Smooth muscle cell of the pulmonary artery (primary cell): ENCODE measurements at places on chromosomes 11 and 22. TPM values are rescaled to one million over a fixed set of nuclear protein-coding genes. Genes with fewer than 3 reads are reported as not detected.

The SLC35F2 gene
- total RNA-seq: 5.4 and 12.2 TPM in 2 replicates

The OR52I2 gene
- not detected in 2 replicates for total RNA-seq

The SYT8 gene
- total RNA-seq: 0.07 TPM in 2 replicates

The CDCA5 gene
- 1.6 and 3.3 TPM in 2 replicates for total RNA-seq

The CAT gene
- total RNA-seq: 52.0 and 84.3 TPM in 2 replicates

The PPP1CA gene
- total RNA-seq: 102 and 108 TPM in 2 replicates

The PAMR1 gene
- total RNA-seq: 74.1 and 303 TPM in 2 replicates

The TP53I11 gene
- total RNA-seq: 55.1 and 105 TPM in 2 replicates

The PTGDR2 gene
- 0.07 and 0.33 TPM in 2 replicates for total RNA-seq

The KRTAP5-9 gene
- total RNA-seq: not detected in 2 replicates

The CD3E gene
- total RNA-seq: not detected in 2 replicates

The CAVIN3 gene
- total RNA-seq: 53.3 and 111 TPM in 2 replicates

The RIMBP3B gene
- 0.20 and 0.23 TPM in 2 replicates for total RNA-seq

The E2F8 gene
- 0.13 and 0.33 TPM in 2 replicates for total RNA-seq

The BDNF gene
- 26.9 and 44.0 TPM in 2 replicates for total RNA-seq
